Kasumi-1 (cell line): ENCODE measurements at places on chromosomes 16 and 17.

- no peak for DNase-seq
Observed at GRCh38 chr16:6926762-6927161, 405.9 kb upstream of the RBFOX1 start.

DNA sequence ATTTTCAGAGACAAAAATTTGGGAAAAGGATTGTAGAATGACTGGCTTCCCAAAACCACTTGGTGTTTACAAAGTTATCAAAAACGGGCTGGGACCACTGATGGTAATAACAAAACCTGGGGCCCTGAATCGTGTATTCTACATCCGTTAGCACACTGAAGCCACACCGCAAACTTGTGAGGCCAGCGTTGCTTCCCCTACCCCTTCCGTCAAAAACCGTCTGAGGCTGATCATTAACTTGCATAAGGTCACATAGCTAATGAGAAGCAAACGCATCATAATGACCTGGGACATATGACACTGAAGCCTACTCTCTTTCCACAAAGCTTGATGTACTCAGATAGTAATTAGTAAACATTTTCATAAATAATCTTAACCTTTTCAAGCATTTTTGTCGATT, 704.3 kb downstream of the MAF start:
- DNase-seq = no peak

DNA sequence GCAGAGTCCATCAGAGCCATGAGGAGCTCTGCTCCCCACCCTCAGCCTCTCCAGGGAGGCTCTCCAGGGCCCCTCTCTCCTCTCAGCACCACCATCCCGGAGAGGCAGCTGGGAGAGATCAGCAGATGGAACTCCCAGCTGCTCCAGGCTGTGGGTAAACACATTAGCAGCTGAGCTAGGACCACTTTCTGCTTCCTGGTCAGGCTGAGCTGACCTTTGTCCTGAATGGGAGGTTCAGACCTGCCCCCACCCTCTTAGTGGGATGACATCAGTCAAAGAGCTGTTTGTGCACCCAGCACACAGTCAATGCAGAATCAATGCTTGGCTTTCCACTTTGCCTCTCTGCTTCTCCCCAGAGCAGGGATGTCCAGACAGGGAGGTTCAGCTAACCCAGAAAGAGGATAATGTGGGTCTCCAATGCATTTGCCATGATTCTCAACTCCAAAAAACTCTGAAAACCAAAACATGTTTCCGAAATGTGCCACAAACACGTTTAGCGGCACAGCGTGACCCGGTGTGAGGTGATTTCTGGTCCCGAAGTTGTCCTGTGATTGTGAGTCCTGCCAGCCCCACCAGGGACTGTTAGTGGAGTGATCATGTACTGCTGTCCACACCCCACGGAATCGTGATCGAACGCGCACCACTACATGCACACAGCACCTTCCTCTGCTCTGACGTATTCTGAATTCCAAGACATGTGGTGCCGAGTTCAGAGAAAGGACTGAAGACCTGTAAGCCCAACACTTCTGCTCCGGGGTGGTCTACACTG, 6.7 kb downstream of the GPR142 start:
- no peak for DNase-seq

- DNase-seq = peak; percentile 29
Observed at GRCh38 chr17:20089756-20090547, 80.8 kb downstream of the SPECC1 start.

DNA sequence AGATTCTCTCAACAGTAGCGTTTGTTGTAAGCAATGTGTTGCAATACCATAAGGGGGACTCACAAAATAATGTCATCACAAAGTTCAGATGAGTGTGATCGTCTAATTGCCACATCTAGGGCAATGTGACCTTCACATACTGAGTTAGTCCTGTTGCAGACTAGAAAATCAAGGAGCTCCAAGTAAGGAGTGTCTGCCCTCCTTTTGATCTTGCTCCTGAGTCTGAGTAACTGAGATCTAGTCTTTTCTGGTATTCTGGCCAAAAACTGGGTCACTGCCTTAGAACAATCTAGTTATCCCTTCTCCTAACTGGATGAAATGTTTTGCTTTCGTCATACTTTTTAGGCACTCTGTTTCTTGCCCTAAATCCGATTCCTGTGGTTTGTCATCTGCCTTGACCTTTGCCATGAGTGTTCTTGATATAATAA, 712.1 kb downstream of the CDH11 start:
- DNase-seq = no peak

GRCh38 chr16:23403547-23403946, 49.4 kb downstream of the COG7 start:
- DNase-seq = no peak

DNA sequence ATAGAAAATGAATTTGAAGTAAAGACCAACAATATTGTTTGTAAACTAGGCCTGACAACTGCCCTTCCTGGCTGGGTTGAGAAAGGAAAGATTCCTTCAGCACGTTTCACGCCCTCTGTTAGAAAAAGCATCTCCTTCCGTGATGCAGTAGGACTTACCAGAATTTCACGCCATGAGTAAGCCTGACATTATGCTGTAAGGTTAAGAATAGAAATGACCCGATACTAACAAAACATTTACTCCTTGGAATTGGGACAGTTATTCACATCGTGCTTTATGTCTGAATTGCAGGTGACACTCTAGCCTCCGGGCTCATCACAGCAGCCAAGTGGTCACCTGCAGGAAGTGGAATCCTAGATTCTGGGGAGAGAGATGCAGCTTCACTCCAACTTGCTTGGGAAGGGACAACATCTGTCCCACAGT, 17.5 kb downstream of the MARCHF10 start:
- DNase-seq = no peak

DNA sequence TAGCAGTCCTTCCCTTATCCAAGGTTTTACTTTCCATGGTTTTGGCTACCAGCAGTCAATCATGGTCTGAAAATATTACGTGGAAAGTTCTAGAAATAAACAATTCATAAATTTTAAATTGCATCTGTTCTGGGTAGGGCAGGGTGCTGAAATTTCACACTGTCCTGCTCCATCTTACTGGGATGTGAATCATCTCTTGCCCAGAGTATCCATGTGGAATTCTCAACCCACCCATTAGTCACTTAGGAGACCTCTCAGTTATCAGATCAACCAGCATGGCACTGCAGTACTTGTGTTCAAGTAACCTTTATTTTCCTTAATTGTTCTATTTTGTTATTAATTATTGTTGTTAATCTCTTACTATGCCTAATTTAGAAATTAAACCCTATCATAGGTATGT, 202.8 kb upstream of the CPHXL start:
- DNase-seq = no peak

DNA sequence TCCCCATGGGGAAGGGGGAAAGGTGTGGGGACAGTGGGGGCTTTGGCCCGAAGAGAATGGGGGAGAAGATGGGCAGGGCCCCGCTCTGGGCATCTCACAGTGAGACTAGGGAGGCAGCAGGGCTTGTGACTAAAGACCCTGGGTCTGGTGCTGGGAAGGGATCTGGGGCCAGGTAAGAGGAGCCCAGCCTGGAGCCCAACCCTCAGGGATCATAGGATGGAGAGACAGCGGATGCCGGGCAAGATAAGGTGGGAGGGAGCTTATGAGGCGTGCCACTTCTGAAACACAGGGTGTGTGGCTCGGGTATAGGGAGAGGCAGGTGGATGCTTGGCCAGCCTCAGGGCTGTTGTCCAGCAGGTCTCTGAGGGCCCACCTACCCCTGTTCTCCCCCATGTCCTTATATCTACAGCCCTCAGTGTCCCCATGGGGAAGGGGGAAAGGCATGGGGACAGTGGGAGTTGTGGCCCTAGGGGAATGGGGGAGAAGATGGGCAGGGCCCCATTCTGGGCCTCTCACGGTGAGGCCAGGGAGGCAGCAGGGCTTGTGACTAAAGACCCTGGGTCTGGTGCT, 15.4 kb downstream of the USP6 start:
- no peak for DNase-seq

DNA sequence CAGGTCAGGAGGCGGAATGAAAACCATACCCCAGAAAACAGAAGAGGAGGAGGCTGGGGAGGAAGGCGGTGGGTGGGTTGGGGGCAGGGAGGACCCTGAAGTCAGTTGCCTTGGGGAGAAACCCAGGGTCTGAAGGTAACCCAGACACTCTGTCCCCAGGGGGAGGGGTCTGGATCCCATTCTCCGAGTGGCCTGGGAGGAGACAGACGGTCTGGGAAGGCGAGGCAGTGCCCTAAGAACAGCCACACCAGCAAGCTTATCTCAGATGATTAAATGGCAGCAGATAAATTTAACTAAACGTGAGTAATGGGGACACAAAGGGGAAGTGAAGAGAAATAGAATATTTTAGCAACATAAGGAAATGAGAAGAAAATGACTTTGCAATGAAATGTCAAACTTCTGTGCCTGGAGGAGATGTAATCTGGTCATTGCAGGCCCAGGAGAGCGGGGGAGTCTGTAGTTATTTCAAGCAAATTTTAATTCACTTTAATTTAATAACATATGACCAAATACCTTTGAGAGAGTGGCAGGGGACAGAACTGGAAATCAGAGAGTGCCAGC, 21.4 kb upstream of the ZFP90 start:
- DNase-seq = peak; percentile 22

DNA sequence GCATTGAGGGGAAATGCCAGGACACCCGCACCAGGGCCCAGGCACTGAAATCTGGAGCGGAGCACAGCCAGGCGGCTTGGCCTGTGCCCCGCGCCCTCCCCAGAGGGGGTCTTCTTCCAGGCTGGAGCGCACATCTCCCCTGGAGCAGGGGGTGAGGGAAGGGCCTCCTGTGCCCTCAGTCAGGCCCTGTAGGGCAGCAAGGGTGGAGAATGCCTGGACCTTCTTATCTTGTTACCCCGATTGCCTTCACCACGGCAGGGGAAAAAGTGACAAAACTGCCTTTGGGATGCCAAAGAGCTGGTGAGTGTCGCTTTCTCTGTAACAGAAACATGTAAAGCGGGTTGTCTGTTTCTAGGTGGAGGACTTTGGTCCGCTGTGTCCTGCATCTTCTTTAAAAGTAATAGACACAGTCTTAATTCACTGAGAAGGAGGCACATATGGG, 48.3 kb upstream of the BAHCC1 start:
- no peak for DNase-seq

- no peak for DNase-seq
Observed at GRCh38 chr16:4790261-4790660, 2.1 kb upstream of the SEPTIN12 start.

GRCh38 chr16:55494994-55495421, 13.9 kb upstream of the LPCAT2 start:
- DNase-seq = peak; percentile 71

GRCh38 chr17:67575325-67575724, 142.4 kb upstream of the NOL11 start:
- no peak for DNase-seq

- DNase-seq = no peak
Observed at GRCh38 chr16:6068063-6068462, 970.5 kb upstream of the EEF2KMT start.

GRCh38 chr17:56499799-56500388, 93.6 kb upstream of the NOG start:
- peak; percentile 66 for DNase-seq

DNA sequence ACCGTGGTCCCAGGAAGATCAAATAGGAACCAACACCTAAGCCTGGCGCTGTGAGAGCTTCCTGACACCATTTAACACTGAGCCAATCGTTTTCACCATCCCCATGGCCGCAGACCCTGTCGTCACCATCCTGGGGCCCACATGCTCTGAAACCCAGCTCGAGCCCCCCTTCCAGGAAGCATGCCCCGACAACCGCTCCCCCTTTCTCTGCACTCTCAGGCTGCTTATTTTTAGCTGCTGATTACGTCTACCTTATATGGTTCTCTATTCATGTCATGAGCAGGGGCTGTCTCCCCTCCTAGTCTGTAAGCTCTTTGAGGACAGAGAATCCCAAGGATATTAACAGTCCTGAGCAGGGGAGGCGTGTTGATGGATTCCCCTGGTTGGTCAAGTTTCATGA, 10.5 kb downstream of the SRL start:
- no peak for DNase-seq
